ENCODE measurements at places on chromosomes 7 and 10.

- no peak for DNase-seq
These were observed 19.8 kb downstream of the HKDC1 start for GRCh38 chr10:69239816-69240434.

DNA sequence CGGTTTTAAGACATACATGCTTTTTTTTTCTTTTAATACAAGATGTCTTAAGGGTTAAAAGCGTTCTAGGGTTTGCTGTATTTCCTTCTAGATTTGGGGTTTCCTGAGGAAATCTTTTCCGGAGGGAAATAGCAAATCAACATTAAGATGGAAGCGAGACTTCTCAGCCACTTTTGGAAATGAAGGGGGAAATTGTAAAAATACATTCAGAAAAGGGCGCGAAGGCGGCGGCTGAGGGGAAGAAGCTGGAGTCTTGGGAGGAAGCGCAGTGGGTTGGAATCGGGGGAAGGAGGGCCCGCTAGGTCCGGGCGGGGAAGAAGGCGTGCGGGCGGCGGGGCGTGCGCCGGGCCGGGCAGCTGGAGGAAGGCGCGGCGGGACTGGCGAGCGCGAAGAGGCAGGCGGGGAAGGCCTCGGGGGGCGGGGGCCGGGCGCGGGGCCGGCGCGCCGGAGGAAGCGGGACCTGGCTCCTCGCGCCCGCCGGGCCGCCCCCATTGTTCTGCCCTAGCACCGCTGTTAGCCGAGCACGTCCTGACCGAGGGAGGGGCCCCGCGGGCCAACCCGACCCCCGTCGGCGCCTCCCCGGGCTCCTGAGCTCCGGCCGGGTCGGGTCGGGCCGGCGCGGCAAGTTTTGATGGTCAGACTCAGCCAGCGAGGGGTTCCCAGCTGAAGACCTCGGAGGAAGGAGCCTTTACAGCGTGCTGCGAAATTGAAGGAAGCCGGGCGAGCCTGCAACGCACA, 1.5 kb upstream of the SKIDA1 start:
- DNase-seq = peak; percentile 78

DNA sequence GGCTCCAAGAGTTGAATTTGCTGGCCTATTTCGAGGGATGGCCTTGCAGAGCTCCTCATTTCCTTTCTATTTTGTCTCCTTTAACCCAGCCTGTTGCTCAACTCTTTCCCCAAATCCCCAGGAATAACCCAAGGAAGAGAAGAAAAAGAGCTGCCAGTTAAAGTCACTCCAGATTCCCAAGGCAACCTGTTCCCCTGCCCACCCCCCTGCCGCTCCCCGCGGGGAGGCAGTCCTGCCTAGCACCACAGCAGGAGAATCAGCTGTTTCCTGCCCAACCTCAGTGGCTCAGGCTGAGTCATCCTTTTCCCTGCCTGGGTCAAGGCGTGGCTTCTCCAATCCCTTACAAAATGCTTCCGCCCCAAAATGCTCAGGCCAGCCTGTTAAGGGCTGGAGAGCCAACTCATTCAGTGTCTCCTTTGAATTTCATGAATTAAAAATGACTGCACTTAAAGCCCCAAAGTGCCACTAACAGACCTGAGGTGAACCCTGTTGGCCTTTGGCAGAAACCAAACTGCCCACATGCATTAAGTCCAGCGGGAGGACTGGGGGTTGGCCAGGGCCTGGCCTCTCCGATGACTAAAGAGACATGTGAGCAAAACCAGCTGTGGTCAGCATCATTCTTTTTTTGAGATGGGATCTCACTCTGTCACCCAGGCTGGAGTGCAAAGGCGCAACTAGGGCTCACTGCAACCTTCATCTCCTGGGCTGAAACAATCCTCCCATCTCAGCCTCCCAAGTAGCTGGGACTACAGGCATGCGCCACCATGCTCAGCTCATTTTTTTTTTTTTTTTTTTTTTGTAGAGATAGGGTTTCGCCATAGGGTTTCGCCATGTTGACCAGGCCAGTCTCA, 83.2 kb upstream of the KIF5B start:
- no peak for DNase-seq

- DNase-seq = no peak
These were observed 999 bp downstream of the TLX1 start for GRCh38 chr10:101131962-101132635.

- DNase-seq = peak; percentile 67
These were observed 628.7 kb downstream of the TYW1 start for GRCh38 chr7:67625257-67625737.

DNA sequence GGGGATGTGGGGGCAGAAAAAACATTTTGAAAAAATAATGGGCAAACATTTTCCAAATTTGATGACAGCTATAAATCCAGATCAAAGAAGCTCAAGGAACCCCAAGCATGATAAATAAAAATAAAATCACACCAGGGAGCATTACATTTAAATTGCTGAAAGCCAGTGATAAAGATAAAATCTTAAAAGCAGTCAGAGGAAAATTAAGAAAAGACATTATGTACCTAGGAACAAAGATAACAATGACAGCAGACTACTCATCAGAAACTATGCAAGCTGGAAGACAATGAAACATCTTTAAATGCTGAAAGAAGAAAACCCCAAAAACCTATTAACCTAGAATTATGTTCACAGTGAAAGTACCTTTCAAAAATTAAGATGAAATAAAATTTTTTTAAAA, 23.3 kb downstream of the NEUROG3 start:
- no peak for DNase-seq

- no peak for DNase-seq
These were observed 455.0 kb downstream of the GFRA1 start for GRCh38 chr10:115818012-115818411.

DNA sequence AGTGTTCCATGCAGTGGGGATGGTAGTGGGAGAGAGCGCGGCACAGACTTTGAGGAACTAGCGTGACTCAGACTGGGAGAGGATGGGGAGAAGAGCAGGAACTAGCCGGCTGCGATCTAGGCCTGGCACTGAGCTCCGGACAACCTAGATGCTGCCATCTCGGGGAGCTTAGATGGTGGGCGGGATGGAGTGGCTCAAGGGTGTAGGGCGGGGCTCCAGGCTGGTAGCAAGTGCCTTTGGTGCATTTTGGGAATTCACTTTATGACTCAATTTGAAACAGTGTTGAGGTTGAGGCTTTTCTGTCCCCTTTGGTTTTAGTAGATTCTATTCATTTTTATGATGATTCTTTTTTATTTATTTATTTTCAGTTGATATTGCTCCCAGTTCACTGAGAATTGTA, 185.3 kb upstream of the GPR26 start:
- DNase-seq = no peak

DNA sequence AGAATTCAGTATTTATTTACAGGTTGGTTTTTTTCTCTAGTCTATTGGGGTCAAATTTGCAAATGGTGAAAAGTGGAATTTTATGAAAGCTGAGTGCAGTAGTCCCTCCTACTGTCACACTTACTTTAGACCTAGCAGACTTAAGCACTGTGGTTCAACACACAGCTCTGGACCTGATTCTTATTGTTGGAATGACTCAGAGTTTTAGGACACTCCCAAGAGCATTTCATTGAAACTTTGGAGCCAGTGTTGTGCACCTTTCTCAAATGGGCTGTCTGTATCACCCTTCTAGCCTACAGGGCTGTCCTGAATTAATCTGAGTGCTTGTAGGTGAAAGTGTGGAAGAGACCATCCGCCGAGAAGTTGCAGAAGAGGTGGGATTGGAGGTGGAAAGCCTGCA, 16.1 kb downstream of the NUDT13 start:
- no peak for DNase-seq

- no peak for DNase-seq
These were observed 68.5 kb upstream of the NFKB2 start for GRCh38 chr10:102327002-102327401.

DNA sequence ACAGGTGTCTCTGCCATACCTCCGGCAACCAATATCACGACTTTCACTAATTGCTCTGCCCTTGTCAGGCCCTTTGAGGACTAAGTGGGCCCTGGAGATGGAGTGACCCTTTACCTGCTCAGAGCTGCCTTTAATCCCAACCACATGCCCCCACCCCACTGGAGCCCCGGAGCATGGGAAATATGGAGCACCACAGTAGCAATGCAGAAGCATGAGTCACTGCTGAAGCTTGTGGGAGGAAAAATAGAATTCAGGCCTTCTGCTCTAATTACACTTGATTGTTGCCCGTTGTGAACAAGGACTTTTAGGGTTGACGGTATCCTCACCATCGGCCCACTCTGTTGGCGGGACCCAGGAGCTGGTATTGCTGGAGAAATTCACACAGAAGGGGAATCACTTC, 52.5 kb upstream of the FRMD4A start:
- DNase-seq = no peak

DNA sequence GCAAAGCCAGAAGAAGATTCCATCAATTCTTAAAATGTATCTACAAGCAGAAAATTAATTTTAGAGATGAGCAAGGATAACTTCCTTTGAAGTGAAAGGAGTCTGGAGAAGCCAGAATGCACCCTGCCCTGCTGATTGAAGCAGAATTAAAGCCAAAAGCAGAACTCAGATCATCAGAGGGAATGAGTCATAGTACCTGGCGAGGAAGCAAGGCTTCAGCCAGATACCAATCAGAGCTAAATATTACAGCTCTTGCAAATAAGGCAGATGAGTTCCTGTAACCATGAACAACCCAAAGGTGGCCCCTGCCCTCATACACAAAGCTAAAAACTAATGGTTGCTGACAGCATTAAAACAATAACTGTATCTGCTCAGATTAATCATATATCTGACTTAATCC, 10.4 kb downstream of the HTR7 start:
- DNase-seq = no peak

- DNase-seq = no peak
These were observed 449.0 kb upstream of the IGFBP3 start for GRCh38 chr7:46369933-46370654.

GRCh38 chr10:43753397-43754061, 104.8 kb upstream of the ZNF32 start:
- no peak for DNase-seq

- DNase-seq = no peak
These were observed 63.5 kb upstream of the BTBD16 start for GRCh38 chr10:122207596-122207995.

- no peak for DNase-seq
These were observed 631.4 kb upstream of the POT1 start for GRCh38 chr7:125561006-125561405.

DNA sequence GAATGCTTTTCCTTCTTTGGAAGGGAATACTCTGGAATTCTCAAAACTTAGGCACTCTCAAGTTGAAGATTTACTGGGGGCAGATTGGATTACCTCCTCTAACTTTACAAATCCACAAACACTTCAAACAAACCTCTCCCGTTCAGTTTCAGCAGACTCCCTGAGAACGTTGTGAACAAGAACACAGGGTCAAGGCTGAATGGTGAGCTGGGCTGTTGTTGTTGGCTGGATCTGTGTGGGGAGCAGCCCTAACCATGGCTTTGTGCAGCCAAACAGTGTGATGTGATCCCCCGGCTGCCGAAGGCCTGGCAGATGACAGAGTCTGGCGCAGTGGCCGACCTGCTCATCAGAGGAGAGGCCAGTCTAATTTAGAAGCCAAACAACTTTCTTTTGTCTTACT, 93.1 kb downstream of the BMPER start:
- no peak for DNase-seq

DNA sequence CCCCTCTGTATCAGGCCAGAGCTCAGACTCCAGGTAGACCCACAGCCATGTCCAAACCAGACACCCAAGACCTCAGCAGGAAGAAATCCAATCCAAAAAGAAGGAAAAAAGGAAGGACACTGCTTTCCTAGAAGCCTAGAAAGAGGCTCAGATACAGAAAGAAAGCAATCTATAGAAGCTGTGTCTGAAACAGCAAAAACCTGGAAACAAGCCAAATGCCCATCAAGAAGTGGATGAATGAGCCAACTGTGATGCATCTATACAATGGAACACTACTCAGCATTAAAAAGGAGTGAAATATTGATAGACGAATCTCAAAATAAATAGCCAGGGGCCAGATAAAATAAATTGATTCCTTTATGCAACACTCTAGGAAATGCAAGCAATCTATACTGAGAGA, 31.6 kb downstream of the GRB10 start:
- no peak for DNase-seq
